ENCODE measurements at places on chromosomes 4 and X.

GRCh38 chr4:59855630-59856352 lies 1344.3 kb upstream of the ADGRL3 start:
- DNase-seq, result no peak

GRCh38 chr4:85707611-85708010 lies 232.7 kb downstream of the ARHGAP24 start:
- DNase-seq, result no peak

DNA sequence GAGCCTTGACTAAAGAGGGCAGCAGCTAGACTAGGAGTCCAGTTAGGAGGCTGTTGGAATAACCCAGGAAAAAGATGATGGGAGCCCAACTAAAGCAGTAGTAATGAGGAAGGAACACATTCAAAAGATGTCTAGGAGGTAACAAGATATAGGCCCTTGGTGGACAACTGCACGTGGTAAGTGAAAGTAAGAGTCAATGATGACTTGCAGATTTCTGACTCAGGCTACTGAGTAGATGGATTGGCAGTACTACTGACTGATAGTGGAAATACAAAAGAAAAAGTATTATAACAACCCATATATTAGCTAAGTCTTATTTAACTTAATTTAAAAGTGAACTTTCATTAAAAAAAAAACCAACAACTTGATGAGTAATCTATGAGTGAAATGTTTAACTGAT lies 74.0 kb downstream of the PAK3 start:
- DNase-seq, result no peak

DNA sequence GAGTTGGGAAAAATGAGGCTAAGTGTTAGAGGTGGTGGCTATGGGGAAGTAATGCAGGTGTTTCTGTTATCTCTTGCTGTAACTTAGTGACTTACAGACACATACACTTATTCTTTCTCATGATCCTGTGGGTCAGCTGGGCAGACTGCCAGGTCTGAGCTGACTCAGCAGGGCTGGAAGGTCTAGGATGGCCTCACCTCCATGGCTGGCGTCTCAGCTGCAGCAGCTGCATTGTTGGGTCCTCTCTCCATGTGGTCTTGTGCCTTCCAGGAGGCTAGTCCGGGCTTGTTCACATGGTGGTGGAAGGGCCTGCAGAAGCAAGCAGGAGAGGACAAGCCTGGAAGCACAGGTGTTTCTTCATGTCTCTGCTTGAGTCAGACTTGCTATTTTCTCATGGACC lies 172.7 kb downstream of the NHS start:
- DNase-seq, result no peak

DNA sequence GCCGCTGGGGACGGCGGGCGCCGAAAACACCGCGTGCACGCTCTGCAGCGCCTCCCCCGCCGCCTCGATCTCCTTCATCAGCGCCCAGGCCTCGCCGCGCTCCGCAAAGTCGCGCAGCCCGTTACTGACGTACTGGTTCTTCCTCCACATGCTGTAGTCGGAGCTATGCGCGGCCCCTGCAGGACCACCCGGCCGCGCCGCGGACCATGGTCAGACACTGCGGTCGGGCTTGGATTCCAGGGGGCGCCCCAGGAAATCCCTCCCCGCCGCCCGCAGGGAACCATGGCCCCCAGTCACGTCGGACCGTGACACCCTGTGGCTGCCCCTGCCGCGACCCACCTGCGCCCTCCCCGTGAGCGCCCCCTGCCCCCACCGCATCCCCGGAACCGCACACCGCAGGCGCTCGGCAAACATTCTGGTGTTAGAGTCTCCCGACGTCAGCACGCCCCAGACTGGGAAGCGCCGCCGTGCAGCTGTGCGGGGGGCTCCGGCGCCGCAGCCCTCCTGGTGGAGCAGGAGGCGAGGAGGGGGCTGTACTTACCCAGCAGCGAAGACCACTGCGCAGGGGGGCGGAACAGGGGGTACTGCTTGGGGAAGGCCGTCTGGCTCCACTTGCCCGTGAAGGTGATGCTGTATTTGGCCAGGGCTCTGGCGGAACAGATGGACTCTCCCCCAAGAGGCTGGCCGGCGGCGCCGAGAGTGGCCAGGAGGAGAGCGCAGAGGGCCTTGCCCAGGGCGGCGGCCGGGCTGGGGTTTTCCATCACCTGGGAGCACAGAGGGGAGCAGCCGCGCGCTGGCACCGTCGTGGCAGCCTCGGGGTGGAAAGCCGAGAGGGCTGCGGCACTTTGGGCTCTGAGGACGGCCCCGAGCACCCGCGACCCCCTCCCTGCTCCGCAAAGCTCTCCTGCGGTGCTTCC lies 814 bp downstream of the SPON2 start:
- DNase-seq, result no peak

- no peak for DNase-seq
These were observed 1925.5 kb downstream of the PCDH7 start for GRCh38 chr4:32645653-32646052.

DNA sequence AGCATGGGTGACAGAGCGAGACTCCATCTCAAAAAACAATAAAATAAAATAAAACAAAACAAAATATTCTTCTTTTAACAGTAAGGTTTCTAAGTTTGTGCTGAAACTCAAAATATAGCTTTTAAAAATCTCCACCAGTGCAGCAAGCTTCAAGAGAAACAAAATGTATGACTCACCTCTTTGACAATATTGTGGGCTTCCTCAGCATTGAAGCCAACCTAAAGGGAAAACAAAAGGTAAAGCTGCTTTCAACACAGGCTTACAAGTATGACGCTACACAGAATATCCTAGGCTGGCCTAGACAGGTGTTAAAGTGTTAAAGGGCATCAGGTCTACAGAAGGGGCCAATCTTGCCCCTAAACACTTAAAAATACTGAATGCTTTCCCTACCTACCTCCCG lies 1.2 kb downstream of the DYNLT3 start:
- no peak for DNase-seq

DNA sequence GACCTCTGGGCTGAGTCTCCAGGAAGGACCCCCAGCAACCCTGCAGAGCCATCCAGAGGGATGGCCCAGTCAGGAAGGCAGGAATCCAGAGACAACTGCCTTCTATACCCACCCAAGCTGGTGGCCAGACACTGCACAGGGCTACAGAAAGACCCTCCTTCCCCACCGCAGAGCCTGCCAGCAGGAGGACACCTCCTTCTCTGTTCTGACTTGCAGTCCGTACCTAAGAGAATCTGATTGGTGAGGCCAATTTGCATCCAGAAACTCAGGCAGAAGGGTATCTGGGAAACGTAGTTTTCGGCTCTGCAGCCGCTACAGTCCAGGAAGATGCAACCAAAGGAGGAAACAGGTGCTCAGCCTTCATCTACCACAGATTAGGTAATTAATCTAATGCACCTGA lies 155.4 kb upstream of the FRG1 start:
- no peak for DNase-seq

DNA sequence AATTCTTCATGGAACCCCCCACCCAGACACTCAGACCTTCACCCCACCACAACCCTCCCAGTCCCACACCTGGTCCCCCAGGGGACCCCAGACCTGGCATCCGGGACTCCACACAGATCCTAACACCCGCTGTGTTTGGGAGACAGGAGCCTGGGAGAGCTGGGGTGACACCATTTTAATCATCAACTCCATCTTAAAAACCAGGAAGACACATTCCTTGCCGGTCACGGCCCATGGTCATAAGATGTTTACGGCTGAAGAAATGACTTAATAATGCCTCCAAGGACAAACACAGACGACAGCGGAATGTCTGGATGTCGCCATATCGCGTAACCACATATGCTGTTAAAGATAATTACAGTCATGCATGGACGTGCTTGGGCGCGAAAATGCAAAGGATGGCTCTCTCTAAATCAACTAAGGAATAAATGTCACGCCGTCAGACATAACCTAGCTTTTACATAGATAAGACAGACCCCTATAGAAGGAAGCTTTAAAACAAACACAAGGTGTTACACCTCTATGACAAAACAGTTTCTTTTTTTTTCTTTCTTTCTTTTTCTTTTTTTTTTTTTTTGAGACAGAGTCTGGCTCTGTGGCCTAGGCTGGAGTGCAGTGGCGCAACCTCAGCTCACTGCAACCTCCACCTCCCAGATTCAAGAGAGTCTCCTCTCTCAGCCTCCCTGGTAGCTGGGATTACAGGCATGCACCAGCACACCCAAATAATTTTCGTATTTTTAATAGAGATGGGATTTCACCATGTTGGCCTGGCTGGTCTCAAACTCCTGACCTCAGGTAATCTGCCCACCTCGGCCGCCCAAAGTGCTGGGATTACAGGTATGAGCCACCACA lies 2.1 kb upstream of the DHRSX start:
- DNase-seq, result no peak

- peak; percentile 33 for DNase-seq
These were observed 37.7 kb upstream of the RAB33B start for GRCh38 chr4:139416073-139416673.

DNA sequence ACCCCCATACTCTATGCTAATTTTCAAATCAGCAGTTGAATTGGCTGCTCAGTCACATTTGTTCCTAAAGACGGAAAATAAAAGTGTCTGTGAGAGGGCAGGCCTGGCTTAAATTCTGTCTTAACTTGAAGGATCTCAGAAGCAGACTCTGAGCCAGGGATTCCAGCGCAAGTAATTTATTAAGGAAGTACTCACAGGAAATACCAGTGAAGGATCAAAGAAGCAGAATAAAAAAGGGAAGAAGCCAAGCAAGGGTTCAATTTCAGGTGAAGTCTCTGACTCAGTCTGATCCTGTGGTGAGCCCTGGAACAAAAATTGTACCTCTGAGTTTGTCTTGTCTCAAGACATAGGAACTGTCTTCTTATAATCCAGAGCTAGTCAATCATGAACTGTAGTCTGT lies 52.2 kb downstream of the IL1RAPL1 start:
- no peak for DNase-seq

DNA sequence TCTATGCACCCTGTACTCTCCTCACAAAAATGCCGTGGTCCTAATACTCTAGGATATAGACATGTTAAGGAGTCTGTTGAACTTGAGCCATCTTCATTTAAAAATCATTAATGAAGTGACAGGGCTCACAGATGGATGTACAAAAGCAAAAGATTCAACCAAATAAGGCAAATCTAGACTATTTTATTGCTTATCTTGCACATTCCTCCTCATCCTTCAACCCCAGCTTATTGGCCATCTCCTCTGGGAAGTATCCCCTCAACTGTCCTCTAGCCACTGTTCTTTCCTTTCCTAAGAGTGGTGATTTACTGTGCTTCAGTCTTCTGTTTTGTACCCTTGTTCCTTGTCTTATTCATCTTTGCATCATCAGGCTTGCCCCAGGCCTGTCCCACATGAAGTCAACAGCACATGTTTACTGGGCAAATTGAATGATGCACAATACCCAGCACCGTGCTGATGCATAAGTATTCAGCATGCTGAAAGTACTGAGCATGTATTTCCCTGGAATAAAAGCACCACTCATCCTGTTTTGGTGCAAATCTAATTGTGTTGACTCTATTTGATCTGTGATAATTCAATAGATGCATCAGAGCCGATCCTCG lies 287.3 kb upstream of the CLNK start:
- DNase-seq, result no peak

DNA sequence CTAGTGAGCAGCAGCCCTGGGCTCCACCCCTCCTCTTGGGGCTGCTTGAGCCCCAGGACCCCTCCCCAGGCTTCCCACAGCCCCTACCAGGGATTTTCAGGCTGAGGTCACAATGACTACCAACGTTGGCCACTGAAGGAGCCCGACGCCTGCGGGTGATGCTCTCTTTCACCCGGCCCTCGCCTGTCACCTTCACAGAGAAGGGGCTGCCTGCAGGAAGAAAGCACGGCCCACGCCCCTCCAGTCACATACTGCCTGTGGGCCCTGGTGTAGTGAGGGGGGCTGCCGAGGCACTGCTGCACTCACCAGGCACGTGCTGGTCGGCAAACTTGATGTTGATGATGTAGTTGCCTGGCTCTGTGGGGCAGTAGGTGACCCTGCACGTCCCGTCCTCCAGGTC lies 22.0 kb downstream of the FLNA start:
- DNase-seq, result no peak

DNA sequence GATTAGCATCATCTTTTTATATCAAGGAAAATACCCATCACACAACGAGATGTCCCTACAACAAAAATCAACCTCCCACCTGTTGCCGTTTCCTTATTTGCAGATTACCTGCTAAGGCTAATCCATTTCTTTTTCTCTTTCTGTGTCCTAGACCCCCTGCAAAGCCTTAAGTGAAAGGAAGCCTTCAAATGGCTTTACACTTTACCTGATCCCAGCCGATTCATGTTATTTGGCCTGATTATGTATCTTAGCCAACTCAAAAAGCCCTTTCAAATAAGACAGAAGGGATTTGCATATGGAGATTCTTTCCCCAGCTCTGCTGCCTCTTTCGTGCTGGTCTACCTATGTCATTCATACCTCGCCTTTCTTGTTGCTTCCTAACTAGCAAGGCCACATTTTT lies 14.4 kb downstream of the ABCG2 start:
- DNase-seq, result no peak

- no peak for DNase-seq
These were observed 34.8 kb downstream of the SMPX start for GRCh38 chrX:21723084-21723483.

GRCh38 chr4:13700021-13700857 lies 72.7 kb upstream of the BOD1L1 start:
- DNase-seq, result no peak

GRCh38 chr4:70713453-70714078 lies 8.2 kb upstream of the RUFY3 start:
- no peak for DNase-seq

DNA sequence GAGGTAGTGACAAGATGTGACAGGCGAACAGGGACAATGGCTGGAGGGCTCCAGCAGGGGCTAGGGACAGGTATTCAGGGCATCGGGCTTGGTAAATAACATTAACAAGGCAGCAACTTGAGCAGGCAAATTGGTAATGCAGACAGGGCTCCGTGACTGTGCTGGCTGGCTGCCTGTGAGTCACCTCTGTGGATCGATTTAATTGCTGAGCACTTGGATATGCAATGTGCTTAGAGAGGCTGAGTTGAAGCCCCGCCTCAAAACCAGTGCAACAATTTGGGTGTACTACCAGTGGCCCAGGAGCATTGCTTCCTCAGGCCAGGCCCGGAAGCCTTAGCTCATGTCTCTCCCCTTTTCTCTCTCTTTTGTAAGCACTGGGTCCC lies 19.5 kb downstream of the CNGA2 start:
- no peak for DNase-seq

DNA sequence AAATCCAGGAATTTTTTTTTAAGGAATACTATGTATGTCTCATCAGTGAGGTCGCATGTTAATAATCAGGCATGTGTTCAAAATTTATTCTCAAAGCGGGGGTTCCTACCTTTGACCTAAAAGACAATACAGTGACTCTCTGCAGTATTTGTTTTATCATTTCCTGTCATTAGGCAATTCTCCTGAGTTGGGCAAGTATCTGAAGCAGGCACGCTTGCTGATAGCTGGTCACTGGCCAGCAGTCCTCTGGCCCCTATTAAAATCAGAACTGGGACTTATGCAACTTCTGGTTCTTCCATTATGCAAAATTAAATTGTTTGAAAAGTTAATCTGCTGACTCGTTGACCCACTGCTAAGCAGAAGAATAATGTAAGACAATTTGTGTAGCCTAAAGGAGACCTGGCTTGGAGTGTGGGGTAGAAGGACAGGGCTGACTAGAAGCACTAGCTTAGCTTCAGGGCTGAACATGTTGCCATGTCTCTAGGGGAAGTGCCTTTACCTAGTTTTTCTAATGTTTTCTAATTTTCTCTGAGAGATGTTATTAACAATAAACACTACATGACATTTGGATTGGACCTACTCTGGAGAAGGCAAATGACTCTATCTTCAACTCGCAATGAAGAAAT lies 36.0 kb upstream of the GABRA2 start:
- no peak for DNase-seq

- no peak for DNase-seq
These were observed 69.7 kb downstream of the FANCB start for GRCh38 chrX:14802943-14803710.

- DNase-seq, result no peak
These were observed 175.9 kb downstream of the SHROOM3 start for GRCh38 chr4:76610751-76611547.

- no peak for DNase-seq
These were observed 391.2 kb downstream of the ANKRD50 start for GRCh38 chr4:124321364-124321763.
